ENCODE measurements at places on chromosomes 1 and 21.

DNA sequence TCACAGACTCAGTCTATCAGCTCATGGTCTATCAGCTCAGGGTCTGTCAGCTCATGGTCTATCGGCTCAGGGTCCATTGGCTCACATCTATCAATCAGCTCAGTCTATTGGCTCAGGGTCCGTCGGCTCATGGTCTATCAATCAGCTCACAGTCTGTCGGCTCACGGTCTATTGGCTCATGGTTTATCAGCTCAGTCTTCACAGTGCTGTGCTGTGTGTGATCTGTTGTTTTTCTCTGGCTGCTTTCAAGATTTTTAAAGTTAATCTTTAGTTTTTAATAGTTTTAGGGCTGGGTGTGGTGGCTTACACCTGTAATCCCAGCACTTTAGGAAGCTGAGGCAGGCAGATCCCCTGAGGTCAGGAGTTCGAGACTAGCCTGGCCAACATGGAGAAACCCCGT is 14.4 kb downstream of the C1orf159 start:
- no peak for DNase-seq

GRCh38 chr1:204142032-204142974 is 9.5 kb downstream of the ETNK2 start:
- no peak for DNase-seq

GRCh38 chr1:163442895-163443294 is 121.1 kb downstream of the NUF2 start:
- DNase-seq: no peak

DNA sequence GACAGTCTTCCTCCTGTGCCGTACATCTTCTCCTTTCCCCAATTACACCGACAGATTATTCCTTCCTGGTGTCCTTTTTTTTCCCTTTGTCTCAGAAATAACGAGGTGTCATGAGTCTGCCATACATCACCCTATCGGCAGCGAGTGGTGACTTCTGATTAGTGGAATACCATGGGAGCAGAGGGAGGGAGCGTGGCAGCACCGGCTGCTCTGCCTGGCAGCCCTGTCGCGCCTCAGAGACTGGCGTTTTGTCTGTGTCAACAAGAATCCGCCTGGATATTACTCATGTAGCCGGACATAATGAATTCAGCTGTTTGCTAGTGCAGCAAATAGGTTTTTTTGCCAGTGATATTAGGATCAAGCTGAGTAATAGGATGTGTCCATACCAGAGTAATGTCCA is 51.8 kb downstream of the UTP25 start:
- peak; percentile 76 for DNase-seq

DNA sequence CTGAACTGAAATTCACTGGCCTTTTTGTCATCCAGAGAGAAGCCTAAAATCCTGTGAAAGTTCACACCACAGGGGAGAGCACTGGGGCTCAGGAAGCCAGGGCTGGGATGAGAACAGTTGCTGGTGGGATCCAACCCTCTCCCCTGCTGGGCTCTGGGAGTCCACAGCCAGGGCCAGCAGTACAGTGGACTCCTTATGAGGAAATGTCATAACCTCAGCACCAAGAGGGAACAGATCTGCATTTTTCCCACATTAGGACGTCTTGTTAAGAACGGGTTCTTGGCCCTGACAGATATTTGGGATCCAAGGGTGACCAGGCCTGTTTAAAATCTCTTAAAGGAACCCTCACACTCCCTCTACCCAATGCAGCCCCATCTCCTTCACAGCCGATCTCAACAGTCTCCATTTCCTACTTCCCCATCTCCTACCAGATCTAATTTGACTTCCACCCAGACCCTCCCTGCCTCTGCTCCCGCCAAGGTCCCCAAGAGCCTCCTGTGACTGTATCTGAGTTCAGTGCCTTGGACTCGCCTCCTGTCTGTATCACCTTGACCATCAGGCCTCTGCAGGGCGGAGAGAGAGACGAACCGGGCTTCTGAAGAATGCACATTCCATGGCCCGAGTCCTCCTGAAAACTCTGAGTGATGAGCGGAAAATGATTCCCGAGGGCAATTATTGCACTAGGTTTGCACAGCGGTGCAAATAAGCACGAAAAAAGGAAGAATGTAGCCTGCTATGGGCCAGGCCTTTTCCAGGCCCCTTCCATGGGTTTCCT is 159.9 kb downstream of the TRABD2B start:
- DNase-seq: no peak

GRCh38 chr1:30257322-30257721 is 466.1 kb downstream of the MATN1 start:
- DNase-seq: no peak

- no peak for DNase-seq
These were observed 37.2 kb downstream of the ADSS2 start for GRCh38 chr1:244414543-244414942.

DNA sequence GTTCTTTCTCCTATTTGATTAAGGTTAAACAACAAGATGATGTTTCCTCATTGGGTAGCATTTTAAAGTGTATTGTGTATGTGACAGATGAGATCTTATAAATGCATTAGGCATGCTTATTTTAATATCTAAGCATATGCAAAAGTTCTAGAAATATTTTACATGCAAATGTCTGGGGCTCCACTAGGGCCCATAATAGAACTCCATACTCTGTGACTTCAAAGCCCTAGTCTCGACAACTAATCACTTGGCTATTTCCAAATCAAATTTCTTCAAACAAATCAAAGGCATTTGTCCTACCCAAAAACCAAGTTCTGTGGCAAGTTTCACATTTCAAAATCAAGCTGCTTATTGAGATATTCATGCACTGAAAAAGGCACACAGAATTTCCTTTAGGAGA is 385.6 kb upstream of the ST6GALNAC5 start:
- no peak for DNase-seq

DNA sequence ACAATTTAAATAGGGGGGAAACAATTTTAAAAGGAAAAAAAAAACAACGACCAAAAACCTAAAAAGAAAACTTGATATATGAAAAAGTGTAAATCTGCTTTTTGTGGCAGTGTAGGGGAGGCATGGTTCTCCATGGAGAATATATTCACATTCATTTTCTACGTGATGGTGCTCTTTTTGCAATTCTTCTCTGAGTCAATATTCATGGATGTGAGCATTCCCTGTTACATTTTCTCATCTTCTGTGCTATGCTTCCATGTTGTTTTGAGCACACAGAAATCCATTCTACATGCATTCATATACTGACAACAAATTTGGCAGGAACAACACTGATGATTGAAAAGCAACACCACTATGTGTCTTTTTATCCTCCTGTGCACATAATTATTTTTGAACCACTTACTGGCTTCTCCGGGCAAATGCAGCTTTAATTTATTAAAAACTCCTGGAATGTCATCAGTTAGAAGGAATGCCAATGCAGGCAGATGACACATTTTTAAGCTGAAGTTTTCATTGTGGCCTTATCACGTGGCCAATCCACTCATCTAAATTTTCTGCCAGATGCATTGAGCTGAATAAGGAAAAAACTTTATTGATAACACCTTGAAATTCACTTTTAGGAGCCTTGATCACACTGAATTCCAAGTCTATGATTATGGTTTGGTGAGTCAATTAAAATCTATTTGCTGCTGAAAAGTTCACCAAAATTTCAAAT is 590.6 kb downstream of the NUF2 start:
- no peak for DNase-seq

Data from NCI-H1417 treated with DMSO at 0.1 percent for 48 hours (cell line).